ENCODE measurements at places on chromosomes 7 and 10.

GRCh38 chr7:132097550-132098134 is 478.6 kb downstream of the PLXNA4 start:
- DNase-seq: no peak

DNA sequence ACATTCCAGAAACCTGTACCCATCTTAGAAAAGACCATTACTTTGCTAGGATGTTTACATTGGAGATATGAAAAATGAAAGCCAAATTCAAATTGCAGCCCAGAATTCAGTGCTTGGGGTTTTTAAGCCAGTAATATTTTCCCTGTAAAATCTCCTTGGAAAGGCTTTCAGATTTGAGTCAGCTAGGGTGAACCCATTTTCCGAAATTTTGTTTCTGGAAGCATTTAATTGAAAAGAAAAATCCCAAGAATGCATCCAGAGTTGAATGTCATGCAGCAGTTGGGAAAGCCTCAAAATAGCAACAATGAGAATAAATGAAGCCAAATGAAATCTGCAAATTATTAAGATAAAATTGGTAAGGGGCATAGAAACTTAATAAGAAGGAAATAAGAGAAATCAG is 106.4 kb downstream of the BMPER start:
- DNase-seq: peak; percentile 27

- DNase-seq: no peak
Measured at GRCh38 chr10:58696736-58697135, 184.1 kb downstream of the BICC1 start.

GRCh38 chr10:35042783-35043182 is 47.4 kb downstream of the CUL2 start:
- no peak for DNase-seq

GRCh38 chr7:86925221-86925620 is 134.2 kb downstream of the ELAPOR2 start:
- no peak for DNase-seq

GRCh38 chr10:4270116-4270515 is 485.1 kb upstream of the KLF6 start:
- peak; percentile 87 for DNase-seq

GRCh38 chr7:39384386-39384785 is 181.8 kb upstream of the YAE1 start:
- no peak for DNase-seq

GRCh38 chr7:35648367-35648766 is 46.6 kb downstream of the HERPUD2 start:
- DNase-seq: no peak

DNA sequence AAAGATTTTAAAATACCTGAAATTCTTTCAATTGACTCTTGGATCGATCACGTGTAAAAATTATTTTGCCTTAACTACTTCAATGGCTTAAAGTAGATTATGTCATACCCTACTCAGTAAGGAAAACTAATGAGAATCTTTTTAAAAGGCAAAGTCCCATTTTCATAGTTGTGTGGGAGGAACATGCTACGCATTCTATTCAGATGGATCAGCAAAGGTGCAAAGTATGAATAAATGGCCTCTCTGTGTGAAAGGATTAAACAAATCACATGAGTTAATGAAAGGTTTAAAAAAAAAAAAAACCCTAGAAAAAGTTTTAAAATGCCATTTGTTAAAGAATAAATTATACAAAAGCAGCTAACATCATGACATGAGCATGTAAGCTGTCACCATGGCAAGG is 77.1 kb downstream of the ENO4 start:
- no peak for DNase-seq

GRCh38 chr7:38185395-38186307 is 7.6 kb downstream of the STARD3NL start:
- DNase-seq: no peak

- DNase-seq: no peak
Measured at GRCh38 chr7:73532224-73532623, 10.1 kb upstream of the BAZ1B start.

DNA sequence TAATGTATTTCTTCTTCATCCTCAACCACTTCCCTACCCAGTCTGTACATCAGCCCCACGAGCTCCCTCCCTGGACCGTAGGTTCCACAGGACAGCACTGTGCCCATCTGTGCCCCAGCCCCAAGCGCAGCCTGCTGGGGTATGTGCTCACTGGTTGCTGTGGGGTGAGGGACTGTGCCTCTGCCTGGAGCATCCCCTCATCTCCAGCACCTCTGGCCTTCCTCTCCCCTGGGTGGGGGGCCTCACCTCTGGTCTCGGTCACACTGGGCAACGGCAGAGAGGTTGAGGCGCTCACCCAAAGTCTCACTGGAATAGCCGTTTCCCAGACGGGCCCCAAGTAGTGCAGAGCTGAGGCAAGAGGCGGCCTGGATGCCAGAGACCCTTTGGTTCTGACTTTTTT is 1.5 kb upstream of the PRKAR1B start:
- DNase-seq: no peak

- DNase-seq: no peak
Measured at GRCh38 chr10:61063901-61064300, 119.9 kb upstream of the RHOBTB1 start.
